ENCODE measurements at places on chromosomes 2 and 18.

GRCh38 chr18:46719388-46719787 is 37.5 kb downstream of the ST8SIA5 start:
- no peak for DNase-seq

- peak; percentile 35 for DNase-seq
Measured at GRCh38 chr2:209425471-209426071, 1.7 kb downstream of the MAP2 start.

DNA sequence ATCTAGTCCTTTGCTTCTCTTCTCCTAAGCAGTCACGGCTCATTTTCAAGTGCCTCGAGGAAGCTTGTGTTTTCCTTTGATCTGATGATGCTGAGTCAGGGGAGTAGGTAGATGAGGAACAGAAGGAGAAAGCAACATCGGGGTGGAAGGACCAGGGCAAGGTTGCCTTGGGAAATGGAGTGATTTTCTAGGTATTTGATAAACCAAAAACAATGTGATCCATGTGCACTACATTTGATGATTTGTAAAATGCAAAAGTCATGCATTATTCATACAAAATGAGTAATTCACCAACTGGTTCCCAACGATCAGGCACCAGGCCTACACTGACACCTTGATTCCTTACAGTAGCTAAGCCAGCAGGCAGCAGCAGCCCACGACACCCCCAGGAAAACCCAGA is 205.3 kb downstream of the ANAPC1 start:
- no peak for DNase-seq

GRCh38 chr2:84427235-84428138 is 31.6 kb downstream of the SUCLG1 start:
- DNase-seq: no peak

DNA sequence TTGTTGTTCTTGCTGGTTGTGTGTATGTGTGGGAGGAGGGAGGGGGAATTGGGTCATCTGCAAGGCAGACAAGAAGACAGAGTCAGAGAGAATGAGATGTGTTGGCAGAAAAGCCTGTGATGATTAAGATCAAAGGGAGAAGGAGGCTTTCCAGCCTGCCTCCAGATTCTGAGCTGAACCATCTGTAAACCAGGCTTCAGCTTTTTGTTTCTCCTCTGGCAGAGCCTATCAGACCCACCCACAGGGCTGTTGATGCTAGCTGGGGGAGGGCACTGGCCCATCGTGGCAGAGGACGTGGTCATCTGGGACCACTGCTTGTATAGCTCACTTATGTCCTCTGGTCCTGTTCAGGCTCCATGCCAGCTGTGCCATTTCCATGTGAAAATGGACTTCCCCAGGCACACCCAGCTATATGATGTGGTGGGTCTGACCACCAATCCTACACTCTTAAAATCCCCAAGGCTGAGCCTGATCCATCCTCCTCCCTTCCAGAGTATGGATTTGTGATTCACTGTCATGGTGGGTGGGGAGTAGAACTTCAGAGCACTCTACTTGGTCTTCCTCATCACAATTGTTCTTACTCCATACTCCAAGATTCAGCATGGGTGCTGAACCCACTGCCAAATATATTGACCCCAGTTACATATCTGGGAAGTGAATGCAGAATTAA is 27.8 kb upstream of the COL6A3 start:
- no peak for DNase-seq

GRCh38 chr18:78526923-78527711 is 452.5 kb upstream of the SALL3 start:
- no peak for DNase-seq

GRCh38 chr2:20676353-20677215 is 9.6 kb downstream of the GDF7 start:
- no peak for DNase-seq

GRCh38 chr2:75820693-75821092 is 110.0 kb upstream of the GCFC2 start:
- no peak for DNase-seq

- no peak for DNase-seq
Measured at GRCh38 chr2:224847961-224848850, 132.0 kb upstream of the CCDC195 start.

GRCh38 chr2:122795763-122796162 is 1040.3 kb downstream of the TSN start:
- DNase-seq: no peak

DNA sequence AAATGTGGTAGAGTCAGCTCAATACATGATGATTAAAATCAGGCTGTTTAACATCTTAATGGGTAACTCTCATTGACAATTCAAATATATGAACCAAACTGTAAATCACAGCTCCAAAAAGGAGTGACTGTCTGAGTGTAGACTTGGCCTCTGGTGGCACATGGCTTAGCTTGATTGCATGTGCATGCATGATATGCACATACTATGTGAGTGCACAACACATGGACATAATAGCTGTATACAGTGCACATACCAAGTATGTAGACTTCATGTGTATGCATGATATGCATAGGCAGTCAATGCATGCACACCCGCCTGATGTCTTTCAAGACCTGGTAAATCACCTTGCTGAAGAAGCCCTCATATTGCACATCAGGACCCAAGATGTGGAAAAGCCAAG is 252.0 kb upstream of the SOX11 start:
- no peak for DNase-seq

GRCh38 chr18:10838553-10838952 is 310.8 kb downstream of the PIEZO2 start:
- no peak for DNase-seq

DNA sequence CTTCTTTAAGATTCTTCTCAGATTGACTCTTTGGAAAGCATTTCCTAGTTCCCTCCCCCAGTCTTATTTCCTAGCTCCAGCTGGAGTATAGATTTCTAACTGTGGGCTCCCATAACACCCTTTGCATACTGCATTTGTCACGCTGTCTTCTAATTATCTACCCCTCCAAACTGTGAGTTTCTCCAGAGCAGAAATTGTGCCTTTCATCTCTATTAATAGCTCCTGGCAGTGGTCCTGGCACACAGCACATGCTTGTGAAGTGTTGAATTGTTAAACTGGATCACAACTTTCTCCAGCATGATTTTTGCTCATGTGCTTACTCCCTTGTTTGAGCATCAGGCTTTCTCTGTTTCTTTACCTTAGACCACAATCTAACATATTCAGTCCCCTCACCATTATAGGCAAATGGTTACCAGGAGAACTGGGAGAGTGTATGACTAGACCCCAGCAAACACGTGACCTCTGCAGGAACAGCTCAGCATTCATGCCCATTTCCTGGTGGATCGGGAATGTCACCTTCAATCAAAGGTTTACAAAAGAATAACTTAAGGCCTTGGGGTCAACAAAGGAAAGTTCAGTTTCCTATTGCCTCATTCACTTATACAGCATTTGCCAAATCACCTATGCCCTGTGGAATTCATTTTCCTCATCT is 175.7 kb upstream of the TANK start:
- DNase-seq: no peak

DNA sequence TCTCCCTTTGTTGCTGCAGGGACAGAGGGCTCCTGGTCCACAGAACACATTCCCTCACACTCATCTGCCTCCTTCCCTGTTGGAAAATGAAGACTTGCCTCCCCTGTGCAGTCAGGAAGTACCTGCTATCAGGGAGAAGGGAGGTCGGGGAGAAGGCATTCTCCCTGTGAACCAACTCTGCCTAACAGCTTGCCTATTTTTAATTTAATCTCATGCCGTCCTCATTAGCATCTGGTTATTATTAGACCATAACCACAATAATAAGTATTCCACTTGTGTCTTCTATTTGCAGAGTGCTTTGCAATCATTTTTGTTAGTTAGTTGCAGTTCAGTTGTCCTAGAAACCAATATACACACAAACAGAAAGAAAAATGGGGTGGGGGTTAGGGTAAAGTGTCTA is 232.6 kb upstream of the SKOR2 start:
- DNase-seq: no peak

DNA sequence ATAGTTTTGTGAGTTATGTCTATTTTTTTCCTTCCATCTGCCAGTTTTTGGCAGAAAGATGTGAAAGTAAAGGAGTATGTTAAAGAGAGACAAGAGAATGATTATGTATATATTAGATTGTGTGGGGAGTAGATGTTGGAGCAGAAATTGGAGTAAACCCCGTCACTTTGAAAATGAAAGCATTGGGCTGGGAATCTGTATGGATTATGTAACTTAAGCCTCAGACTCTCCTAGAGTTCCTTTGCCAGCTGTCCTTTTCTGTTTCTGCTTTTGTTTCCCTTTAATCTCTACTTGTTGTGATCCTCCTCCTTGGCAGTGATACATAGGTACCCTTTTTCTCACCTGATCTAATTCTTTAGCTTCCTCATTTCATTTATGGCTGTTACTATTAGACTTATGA is 19.2 kb downstream of the CCDC138 start:
- DNase-seq: no peak

- DNase-seq: peak; percentile 47
Measured at GRCh38 chr18:35267161-35267651, 22.8 kb downstream of the ZSCAN30 start.

- DNase-seq: no peak
Measured at GRCh38 chr2:179913809-179914208, 52.4 kb upstream of the ZNF385B start.

DNA sequence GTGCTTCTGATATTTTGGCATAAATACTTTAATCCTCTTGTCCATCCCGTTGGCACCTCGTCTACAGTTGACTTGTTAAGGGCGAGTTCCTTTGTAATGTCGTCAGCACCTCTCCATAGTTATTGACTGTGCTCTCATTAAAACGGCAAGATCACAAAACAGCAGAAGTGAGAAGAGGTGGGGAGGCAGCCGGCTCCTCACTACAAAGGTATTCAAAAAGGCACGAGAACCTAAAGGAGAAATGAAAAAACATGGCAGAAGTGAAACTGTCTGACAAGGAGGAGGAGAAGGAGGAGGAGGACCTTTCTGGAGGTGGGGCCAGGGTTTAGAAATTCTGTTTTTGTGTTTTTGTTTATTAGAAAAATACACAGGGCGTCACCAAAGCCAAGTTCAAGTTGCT is 235.6 kb downstream of the BCL11A start:
- no peak for DNase-seq

DNA sequence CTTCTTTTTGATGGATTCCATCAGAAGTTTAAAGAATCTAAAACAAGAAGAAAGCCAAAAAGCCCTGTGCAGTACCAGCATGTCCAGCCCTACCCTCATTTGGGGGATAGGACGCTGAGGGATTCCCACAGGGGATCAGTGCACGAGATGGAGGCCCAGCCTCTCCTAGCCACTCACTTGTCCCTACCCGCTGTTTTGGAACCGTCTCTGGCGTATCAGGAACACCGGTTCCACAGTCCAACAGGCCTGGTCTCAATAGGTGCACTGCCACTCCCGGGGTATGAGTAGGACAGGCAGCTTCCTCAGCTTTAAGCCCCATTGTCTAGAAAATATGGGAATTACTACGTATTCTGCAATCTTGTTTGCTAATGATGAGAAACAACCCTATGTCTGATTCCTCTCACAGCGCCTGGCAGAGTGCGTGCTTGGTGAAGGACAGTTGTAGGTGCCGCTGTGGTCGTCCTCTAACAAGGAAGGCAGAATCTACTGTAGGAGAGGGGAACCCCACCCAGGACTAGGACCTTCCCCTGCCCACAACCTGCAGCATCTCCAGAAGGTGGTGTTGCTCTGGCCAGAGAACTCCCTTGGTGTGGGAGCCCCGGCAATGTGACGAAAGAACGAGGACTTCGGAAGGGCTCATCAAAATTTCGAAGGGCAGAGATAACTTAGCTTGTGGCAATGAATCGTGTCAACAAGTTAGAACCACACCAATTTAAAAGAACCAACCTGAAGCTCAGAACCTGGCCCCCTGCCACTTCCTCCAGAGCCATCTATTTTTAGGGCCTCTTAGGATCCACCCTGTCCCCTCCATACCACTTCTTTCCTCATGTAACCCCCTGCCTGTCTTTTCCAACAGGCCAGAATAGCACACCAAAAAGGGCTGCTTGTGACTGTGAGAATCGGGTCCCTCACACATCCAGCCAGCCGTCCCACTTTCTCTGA is 71.7 kb downstream of the POLR1A start:
- DNase-seq: no peak

All from hypothalamus (tissue), 51 donors.